ENCODE measurements at places on chromosomes 13 and 19.
A peak's percentile ranks its signal among the peaks of the same experiment; 100 is the strongest.

- DNase-seq: no peak
Measured at GRCh38 chr13:85286081-85286480, 513.1 kb downstream of the SLITRK6 start.

DNA sequence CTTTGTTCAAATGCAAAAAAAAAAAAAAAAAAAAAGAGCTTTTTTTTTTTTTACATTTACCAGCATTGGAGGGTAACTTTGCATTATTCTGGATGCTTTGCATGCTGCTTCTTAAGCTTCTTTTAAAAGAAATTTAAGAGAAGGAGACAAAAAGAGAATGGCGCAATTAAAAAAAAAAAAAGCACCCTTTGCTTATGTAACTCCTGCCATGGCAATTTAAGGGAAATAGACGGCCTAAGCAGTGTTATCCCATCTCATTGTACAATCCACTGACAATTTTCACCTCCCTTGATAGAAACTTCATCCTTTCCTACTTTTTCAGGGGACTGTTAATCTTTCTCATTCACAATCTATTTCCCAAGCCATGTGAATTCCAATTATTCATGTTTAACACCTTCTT lies 129.8 kb downstream of the KCTD12 start:
- no peak for DNase-seq

GRCh38 chr13:34623331-34623730 lies 318.7 kb upstream of the NBEA start:
- no peak for DNase-seq

DNA sequence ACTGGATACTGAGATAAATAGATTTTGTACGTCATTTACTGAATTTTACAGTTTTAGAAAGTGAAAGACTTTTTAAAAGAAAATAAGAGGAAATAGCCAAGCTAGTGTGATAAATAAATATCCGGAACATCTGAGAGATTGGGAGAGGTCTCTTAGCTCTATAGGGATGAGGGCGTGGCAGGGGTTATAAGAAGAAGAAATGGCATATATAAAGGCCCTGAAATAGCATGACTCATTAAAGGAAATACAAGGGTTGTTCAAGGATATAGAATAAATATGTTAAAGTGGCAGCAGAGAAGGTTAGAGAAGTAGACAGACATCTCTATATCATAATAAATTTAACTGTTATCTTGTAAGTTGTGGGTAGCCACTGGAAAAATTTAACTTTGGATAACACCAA lies 144.4 kb downstream of the MAB21L1 start:
- no peak for DNase-seq

DNA sequence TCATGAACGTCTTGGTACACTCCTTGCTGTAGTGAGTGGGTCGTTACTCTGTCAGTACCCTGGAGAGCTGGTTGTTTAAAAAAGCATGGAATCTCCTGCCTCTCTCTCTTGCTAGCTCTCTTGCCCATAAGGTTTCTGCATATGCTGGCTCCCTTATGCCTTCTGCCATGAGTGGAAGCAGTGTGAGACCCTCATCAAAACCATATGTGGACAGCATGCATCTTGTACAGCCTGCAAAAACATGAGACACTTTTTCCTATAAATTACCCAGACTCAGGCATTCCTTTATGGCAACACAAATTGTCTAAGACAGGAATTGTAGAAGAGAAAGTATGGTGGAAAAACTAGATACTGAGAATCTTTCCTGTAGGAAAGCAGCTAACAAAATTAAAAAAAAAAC lies 516.3 kb downstream of the SLITRK6 start:
- DNase-seq: no peak

DNA sequence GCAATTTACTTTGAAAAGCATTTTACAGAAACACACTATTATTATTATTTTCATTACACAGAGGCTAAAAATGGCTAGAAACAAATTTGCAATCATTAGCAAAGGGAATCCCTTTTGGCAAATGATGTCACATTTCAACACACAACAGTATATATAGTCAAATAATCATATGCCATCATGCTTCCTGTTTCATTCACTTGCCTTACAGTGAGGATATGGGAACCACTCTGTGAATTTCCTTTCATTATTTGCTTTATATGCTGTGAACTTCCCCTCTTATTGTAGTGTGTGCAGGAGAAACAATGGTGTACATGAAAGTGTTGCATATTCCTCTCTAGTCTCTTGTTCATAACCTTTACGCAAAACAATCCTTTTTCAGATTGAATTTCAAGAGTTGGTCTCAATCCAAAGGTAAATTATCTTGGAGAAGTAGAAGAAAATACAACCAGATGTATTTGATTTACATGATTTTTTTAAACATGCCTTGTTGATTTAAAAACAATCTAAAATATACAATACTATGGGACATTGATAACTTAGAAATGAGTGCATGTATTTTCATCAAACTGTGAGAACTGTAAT lies 657.3 kb downstream of the EFNB2 start:
- no peak for DNase-seq

DNA sequence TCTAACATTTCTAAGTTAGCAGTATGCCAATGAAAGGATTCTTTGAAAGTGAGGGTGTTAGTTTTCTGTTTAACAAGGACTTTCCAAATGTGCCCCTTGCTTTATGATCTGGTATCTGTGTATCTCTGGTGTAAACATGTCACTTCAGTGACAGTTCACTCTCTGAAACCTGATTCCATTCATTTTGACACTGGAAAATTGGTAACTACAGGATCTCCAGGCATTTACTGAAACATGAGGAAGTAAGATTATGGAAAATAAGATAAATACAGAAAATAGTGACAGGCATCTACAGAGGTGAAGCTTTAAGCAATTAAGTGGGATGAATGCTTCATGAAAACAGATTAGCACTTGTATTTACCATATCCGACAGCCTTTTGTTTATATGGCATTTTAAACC lies 101.6 kb upstream of the MYO16 start:
- DNase-seq: no peak

DNA sequence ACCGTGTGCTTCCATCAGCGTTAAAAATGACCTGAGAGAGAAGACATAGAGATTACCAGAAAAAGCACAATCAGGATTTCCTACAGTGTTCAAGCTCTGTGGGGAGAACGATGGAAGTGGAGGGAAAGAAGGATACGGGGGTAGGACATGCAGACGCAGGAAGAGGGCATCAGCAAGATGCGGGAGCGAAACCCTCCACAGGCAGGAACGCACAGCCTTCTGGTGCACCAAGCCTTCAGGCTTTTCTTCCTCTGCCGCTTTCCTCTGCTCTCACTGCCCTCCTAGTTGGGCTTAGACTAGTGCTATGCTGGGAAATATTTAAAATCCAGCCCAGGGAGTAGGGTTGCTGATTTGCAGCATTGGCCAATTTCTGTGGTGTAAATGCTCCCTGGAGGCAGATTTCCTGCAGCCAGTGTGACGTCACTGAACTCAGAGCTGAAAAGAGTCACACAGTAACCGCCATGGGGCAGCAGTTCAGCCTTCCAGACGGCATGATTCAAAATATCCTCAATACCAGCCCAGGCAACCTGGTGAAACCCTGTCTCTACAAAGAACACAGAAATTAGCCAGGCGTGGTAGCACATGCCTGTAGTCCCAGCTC lies 205.1 kb upstream of the SOX1 start:
- DNase-seq: no peak

GRCh38 chr13:32107474-32107873 lies 75.9 kb downstream of the FRY start:
- peak; percentile 55 for DNase-seq

- no peak for DNase-seq
Measured at GRCh38 chr13:73618275-73618865, 515.8 kb downstream of the KLF12 start.

DNA sequence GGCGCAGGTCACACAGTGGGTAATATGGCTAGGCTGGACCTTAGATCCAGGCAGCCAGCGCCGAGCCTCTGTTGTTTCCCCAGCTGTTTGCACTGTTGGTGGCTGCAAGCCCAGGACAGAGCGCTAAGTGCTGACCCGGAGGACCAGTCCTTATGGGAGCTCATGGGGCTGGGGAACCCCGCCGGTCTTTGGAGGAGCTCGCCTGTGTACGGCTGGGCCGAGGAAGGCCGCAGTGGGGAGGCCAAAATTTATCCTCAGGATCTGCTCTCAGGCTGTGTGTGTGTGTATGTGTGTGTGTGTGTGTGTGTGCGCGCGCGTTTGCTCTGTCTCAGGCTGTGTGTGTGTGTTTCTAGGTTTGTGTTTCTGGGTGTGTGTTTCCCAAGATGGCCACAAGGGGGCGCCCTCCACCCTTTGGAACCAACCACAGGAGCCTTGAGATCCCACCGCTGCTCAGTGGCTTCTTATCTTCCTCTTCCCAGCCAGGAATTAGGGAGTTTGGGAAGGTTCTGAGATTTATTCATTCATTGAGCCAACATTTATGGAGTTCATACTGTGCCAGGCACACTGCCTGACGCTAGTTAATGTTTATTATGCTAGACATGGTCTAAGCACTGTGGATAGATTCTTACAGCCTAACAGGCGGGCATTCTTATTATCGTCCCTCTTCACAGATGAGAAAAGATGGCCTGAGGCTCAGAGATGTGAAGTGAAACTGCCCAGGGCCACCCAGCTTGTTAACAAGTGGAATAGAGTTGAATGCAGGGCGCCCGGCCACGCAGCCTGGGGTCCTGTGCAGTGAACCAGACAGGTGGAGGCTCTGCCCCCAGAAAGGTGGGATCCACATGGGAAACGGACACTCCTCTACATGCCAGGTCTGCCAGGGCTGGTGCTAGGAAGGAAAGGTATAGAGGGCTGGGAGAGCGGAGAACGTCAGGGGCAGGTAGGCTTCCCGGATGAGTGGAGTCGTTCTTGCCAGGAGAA lies 13.0 kb downstream of the PGLYRP1 start:
- peak; percentile 54 for DNase-seq

DNA sequence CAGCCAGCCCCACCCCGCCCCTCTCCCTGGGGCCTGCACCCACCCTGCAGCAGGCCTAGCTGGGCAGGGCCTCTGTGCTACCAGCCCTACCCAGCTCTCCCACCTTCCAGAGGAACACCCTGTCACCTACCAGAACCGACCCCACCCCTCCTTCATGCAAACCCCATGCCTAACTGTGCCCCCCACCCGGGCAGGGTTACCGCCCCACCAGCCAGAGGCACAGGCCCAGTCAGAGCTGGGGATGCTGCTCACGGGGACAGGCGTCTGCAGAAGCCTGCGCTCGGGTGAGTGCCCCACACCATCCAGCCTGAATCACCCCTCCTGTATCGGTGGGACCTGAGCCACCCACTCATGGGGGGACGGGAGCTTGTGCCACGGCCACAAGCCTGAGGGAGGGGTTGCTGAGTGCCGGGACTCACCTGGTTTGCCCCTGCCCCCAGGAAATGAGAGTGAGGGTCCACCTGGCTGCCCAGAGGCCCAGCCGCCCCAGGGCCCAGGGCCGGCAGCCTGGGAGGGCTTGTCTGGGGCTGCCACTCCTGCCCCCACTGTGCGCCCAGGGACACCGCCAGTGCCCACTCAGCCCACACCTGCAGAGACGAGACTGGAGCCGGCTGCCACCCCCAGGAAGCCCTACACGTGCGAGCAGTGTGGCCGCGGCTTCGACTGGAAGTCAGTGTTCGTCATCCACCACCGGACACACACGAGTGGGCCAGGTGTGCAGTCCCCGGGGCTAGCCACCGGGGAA lies 3.8 kb downstream of the ZNF446 start:
- no peak for DNase-seq

- DNase-seq: peak; percentile 31
Measured at GRCh38 chr13:44196196-44196751, 177.3 kb upstream of the SERP2 start.

DNA sequence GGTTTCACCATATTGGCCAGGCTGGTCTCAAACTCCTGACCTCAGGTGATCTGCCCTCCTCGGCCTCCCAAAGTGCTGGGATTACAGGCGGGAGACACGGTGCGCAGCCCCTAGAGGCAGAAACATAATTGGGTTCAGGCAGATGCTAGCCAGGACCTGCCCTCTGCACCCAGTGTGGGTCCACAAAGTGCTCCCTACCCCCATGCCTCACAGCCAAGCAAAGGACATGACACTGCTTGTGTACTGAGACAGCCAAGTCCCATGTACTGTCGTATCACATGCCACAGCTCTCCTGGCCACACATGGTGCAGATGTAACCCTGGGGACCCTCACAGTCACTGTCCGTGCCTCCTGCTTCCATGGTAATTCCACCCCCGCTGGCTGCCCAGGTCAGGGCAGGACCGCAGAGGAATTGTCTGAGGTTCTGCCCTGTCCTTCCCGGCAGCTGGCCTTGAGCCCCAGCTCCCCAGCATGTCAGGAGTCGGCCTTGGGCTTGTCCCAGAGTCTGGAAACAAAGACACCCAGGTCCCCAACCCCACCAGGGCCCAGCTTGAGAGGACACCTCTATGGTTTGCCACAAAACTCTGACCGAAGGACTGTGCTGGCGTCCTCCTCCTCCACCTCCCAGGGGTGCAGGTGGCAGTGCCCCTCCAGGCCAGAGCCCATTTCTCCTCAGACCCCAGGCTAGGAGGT lies 7.6 kb downstream of the PRR36 start:
- DNase-seq: no peak

DNA sequence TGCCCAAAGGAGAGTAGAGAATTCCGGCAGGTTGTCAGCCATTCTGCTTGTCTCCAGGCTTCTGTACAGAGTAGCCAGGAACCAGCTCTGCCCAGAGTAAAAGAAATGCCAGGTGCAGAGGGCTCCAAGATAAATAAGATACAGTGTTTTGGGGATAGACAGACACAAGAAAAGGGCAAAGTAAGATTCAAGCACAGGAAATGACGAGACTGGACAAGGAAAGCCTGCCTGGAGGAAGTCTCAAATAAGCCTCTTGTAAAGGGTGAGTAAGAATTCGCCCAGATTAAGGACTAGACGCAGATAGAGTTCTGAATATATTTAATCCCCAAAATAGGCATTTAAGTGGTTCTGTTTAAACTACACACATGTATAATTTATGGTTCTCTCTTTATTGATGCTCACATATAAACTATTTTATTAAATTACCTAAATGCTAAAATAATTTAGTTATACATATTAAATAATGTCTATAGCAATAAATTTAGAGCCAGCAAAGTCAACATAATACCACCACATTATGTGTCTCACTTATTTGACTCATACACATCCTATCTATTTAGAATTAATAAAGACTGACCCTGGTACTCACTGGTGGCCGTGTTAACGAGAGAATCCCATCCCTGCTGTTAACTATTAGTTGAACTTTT lies 98.4 kb upstream of the RAP2A start:
- DNase-seq: no peak

DNA sequence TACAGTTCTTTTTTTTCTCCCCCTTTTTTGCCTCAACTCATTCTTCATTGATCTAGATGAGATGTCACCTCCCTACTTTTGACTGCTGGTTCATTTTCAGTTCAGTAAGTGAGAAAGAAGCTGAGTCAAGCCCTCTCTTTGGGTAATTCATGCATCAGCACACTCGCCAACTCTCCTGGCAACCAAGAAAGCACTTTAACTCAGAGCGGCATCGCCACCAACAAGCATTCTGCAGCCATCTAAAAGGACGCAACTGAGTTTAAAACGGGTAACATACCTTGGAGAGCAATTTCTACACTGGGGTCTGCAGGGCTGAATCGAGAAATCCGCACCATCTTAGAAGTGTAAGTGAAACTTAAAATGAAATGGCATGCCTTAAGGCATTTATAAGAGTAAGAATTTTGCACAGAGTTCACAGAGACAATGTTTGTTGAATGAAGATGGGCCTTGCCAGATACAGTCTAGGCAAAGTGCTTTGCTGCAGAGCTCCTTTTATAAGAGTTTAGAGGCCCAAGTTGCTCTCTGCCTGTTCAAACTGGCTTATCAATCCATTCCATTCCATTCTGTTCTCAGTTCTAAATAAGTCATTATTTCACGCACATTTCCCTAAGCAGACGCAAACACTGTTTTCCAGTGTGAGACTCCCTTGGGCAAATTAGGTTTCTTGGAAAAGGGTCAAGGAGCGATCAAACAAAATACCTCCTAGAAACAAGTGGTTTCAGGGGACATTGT lies 338.0 kb downstream of the ENOX1 start:
- no peak for DNase-seq

- DNase-seq: no peak
Measured at GRCh38 chr19:10295847-10296591, 6.3 kb downstream of the ICAM5 start.

Measured in T-helper 2 cell (primary cell).